Endodermal cell (in vitro differentiated cells): ENCODE measurements at places on chromosomes 2 and 18. TPM values are rescaled to one million over a fixed set of nuclear protein-coding genes. Genes with fewer than 3 reads are reported as not detected.
A peak's percentile ranks its signal among the peaks of the same experiment; 100 is the strongest.

DNA sequence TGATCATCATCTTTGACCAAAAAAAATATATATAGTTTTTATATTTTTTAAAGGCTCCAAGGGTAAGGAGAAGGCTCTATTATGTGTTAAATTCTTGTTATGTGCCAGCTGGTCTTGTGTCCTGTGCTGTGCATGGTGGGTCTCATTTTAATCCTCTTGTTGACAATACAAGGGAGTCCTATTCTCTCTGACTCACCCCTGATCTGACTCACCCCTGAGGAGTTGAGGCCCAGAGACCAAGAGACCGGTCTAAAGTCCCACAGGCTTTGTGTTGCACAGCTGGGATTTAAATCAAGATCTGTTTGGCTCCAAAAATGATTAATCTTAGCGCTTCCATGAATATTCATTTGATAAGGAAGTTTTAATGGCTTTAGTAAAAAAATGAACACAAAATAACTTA is 25.7 kb downstream of the MC2R start:
- no peak for DNase-seq

DNA sequence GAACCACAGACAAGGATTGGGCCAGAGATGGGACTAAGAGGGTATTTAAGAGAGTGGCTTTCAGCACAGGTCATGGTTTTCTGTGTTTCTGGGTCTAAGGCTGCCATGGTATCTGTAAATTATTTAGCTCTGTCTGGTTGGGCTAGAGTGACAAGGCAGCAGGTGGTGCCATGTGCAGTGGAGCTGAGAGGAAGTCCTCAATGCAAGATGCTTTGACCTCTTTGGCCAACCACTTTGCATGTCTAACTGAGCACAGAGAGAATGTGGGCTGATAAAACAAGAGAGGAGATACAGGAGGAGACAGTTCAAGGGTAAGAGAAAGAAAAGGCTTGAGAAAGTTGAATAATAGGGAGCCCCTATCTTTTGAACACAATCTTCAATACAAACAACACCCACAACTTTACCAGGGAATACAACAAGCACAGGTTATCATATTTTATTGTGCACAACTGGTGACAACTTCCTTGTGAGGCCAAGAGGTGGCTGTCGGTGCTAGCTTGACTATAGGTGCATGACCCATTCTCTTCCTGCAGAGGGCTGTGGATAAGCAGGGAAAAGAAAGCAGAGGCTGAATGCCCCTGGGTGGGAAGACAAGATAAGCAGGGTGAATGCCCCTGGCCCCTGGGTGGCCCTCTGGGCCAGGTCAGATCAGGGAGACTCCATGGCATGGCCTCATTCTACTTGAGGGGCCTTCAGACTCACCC is 12.3 kb downstream of the FLACC1 start:
- peak; percentile 65 for DNase-seq

DNA sequence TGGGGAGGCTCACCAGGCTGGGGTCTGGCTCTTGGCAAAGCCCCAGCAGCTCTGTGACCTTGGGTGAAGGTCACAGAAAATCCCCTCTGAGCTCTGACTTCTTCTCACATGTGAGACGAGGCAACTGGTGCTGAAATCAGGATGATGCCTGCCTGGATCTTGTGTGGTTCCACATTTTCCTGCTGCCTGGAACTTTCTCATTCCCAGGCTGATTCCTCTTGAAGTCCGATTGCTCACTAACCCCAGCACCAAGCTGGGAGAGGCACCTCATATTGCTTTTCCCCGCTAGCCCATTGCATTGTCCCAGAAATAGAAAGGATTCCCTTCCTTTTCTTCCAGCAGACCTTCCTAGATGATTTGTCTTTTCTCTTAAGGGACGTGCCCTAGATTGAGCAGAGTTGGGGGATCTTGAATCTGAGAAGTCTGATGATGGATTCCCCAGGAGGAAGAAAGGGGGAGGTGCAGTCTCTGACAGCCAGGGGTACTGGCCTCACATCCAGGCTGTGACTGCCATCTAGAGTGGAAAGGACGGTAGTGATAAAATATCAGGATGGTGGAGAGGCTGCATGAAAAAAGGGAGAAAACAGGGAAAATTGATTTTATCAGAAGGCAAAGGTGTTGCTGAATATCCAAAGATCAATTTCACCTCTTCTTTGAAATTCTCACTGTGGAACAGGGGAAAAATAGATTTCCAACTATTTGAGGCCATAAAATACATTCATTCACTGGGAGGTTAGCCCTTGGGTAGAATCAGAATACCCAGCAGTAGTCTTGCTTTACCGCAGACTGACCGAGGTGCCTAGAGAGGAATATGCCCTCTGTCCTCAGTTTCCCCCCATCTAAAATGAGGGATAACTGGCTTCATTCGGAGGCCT is 96.3 kb downstream of the FAM210A start:
- peak; percentile 86 for DNase-seq

DNA sequence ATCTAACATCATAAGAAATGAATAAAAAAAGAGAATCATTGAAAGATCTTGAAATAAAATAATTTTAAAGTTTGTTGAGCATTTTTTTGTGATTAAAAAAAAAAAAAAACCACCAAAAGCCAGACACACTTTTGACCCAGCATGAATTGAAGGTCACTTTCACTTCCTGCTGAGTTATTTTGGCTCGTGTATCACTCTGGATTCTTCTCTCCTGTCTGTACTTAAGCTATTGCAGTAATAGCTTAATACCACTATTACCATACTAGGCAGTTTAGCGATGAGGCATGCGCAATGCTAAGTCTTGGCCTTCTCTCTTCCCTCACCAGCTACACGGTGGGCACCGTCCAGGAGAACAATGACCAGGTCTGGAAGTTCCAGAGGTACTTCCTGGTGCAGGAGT is 54.5 kb upstream of the SPP2 start:
- DNase-seq, result no peak

DNA sequence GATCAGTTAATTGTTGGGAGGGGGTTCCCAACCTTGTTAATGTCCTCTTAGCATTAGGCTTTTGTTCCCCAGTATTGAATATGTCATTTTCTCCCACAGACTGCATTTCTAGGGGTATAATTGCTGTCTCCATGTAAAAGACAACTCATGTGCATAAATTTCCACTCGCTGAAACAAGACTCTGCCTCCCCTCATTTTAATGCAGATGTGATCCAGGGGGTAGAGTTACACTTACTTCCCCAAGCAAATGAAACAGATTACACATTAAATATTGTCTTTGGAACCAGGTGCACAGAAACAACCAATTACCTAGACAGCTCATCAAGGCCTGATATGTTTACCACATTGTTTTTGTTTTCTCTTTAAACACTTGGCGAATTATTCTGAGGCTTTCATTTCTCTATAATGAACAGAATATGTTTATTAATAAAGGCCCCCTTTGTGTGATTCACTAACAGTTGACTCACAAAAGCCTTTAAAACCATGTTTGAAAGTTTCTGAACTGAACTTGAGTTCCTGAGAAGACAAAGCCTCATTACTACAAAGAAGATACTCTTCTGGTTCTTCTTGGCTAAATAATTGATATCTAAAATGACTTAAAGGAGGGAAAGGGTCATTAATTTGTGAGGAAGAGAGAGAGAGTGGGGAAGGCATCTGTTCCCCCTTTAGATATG is 15.0 kb upstream of the ACVR1 start:
- DNase-seq, result no peak

DNA sequence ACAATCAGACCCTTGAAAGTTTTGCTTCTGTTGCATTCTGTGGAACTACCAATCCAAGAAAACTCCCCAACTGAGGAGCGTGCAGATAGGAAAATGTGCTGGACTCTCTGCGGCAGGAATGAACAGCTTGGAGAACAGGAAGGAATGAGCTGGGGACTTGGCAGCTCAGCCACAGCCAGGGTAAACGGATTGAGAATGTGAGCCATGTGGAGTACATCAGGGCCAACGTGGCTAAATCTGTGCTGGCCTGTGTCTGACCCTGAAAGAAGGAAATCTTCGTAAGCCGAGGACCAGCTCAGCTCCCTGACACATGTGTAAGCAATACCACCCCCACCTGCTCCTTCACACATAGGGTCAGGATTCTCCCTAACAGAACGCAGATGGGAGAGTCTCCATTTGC is 1023.7 kb downstream of the BCL11A start:
- DNase-seq, result no peak

GRCh38 chr18:64720781-64721464 is 572.0 kb upstream of the LINC00305 start:
- DNase-seq, result peak; percentile 54

DNA sequence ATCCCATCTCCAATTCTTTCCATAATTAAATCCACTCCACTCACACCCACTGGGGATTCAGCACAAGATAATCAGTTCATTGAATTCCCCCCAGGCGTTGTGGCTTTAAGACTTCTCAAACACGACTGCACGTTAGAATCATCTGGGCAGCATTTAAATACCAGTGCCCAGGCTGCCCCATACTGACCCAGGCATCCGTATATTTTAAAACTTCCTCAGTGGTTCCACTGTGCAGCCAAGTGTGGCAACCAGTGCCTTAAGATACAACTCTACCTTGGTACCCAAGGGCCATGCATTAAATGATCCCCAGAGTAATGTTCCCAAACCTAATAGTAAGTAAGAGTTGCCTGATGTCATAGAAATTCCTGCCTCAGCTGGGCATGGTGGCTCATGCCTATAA is 54.3 kb upstream of the BZW1 start:
- DNase-seq, result no peak

- DNase-seq, result peak; percentile 77
Measured at GRCh38 chr2:217331523-217332416, 471.9 kb upstream of the TNP1 start.

DNA sequence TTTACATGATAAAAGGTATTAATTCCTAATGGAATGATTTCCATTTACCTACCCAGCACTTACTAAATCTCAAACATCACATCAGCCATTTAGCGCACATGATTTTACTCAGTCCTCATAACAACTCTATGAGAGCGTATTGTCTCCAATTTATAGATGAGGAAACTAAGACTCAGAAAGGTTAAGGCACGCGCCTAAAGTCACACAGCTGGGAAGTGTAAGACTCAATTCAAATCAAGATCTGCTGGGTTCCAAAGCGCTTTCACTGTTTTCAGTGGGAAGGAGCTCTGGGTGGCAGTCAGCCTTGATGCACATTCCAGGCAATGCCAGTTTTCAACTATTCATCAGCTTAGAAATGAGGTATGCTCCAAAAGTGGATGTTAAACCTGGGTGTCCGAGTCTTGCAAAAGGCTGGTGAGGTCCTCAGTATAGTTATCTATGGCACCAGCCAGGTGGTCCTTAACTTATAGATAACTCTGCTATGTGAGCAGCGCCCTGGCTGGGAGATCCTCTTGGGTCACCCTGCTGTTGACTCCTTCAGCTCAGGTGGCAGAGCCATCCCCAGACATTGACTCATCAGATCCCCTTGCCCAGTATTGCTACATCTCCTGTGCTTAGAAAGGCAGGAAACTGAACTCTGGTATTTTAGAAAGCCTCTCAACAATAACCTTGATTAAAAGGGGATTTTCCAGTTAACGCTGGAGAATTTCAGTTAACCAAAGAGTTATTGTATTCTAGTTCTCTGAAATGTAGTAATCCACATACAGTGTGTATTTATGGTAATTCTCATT is 47.1 kb downstream of the SLC4A1AP start:
- no peak for DNase-seq

DNA sequence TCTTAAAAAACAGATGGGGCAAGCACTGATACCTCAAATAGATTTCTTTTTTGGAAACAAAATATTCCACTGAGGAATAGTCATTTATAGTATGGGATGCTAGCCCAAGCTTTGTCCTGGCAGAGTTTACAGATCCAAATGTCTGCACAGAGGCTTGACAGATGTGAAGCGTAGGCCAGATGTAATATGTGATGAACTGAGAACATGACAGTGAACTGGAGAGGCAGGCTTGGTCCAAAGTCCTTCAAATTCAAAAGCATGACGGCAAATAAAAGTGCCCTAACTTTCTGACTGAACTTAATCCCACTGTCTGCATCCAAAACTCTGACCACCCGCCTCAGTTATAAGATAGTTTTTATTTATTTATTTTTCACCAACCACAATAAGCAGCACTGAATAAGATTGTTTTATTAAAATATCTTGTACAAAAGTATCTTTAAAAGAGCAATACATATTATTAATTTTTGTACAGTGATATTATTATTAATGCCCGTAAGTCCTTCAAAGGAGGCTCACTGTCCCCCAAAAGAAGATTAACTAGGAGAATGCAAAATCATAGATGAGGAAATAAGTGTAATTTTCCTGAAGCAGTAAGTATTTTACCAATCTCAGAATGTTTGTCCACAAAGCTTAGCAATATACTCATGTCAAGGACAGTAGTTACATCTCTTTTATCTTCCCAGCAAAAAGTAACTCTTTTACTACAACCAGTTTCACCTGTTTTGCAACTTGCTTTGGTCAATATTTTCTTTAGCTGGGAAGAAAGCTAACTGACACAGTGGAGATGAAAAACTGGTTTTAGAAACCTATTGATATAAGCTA is 10.7 kb upstream of the SPOPL start:
- no peak for DNase-seq

GRCh38 chr18:78069784-78070664 is 820.4 kb downstream of the GALR1 start:
- no peak for DNase-seq

GRCh38 chr2:208542465-208543041 is 136.0 kb downstream of the PTH2R start:
- DNase-seq, result no peak

- peak; percentile 27 for DNase-seq
Measured at GRCh38 chr2:73103018-73103542, 9.7 kb downstream of the RAB11FIP5 start.

DNA sequence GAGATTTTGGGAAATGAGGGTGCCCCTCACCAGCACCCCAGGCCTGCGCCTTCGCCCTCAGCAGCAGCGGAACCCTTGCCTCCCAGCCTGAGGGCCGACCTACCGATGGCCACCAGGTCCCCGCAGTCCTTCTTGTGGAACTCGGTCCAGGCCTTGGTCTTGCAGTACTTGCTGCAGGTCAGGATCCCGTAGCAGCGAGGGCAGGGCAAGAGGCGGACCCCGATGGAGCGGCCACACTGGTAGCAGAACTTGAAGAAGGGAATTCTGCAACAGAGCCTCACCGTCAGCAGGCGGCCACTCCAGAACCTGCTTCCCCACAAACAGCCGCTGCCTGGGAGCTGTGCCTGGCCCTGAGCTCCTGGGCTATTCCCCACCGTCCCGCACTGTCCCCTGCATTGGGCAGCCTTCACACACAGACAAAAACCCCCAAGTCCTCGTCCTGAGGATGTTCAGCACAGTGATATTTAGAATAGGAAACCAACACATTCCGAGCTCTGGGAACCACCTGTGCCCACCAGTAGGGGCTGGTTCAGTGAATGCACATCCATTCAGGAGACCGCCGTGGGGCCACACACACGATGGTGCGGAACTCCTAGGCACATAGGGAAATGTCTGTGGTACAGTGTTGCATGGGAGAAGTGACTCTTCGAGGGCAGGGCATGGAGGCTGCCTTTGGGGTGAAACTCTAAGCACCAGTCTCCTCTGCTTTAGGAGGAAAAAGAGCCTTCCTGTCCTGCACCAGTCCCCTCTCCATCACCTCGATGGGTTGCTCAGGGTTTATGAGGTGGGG is 45.6 kb downstream of the GPC1 start:
- DNase-seq, result peak; percentile 36

IL1A gene
- total RNA-seq, result 0.50 and 0.73 TPM in 2 replicates

TOGARAM2 gene
- total RNA-seq, result 3.7 and 4.2 TPM in 2 replicates

PRKD3 gene
- 91.1 and 94.4 TPM in 2 replicates for total RNA-seq

VIT gene
- not detected in 3 replicates for total RNA-seq

TWIST2 gene
- total RNA-seq, result 1.9 TPM in 2 replicates

RND3 gene
- total RNA-seq, result 1.3 to 8.4 TPM (median 2.6 TPM) in 3 replicates
